Common myeloid progenitor, CD34-positive (primary cell): ENCODE measurements at places on chromosomes 3 and 15.

- no peak for DNase-seq
Observed at GRCh38 chr3:184864000-184864399, 52.0 kb downstream of the VPS8 start.

GRCh38 chr3:52838561-52839267, 3.9 kb upstream of the MUSTN1 start:
- DNase-seq, result no peak

DNA sequence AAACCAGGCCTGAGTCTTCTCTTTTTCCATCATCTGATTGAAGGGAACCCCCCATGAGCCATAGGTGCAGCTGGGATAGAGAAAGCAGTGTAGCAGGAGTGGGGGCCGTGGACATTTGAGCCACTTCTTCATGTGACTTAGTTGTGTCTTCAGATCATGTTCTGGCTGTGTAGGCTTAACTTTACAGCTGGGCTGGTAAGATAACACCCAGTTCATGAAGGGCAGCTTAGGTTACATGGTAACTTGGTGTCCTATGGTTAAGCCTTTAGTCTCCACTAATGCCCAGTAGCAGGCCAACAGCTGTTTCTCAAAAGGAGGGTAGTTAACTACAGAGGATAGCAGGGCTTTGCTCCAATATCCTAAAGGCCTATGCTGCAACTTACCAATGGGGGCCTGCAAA, 11.4 kb upstream of the SNRPN start:
- DNase-seq, result no peak

- DNase-seq, result no peak
Observed at GRCh38 chr3:141699324-141699723, 38.8 kb upstream of the RNF7 start.

DNA sequence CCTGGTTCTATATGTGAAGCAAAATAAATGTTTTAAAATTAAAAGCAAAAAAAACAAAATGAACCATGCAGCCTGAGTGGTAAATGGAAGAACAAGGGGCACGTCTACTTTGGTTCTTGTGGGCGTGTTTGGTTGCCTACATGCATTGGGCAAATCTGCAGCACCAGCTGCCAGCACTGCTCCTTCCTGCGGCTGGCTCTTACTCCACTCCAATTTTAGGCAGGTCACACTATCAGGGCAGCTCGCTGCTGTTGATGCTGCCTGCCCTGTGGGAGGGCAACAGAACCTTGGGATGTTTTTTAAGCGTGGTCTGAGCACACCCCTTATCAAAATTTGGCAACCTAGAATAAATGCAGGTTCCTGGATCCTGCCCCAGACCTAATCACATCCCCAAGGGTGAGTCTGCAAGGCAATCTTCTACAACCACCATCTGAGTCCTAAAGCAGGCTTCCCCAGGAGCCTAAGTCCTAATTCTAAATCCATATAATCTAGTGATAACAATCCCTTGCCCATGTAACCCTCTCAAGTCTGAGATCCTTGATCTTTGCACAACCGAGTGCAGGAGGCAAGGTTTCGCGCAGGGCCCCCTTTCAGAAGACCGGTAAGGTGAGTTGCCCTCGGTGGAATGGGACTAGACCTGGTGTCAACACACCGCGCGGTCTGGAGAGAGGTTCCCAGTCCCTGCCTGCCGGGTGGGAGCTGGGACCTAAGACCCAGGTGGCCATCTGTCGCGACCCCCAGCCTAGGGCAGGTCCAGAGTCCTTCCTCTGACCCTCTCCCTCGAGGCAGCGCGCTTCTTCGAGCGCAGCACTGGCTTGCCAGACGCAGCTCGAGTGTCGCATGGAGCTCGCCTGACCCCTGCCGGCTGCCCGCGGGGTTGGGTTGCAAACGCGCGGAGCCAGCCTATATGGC, 15.9 kb downstream of the IVD start:
- DNase-seq, result peak; percentile 65

- DNase-seq, result no peak
Observed at GRCh38 chr15:96395687-96396086, 65.2 kb downstream of the NR2F2 start.

- no peak for DNase-seq
Observed at GRCh38 chr3:88996691-88997090, 110.7 kb upstream of the EPHA3 start.

- DNase-seq, result no peak
Observed at GRCh38 chr3:52431459-52432223, 13.3 kb downstream of the SEMA3G start.
